ENCODE measurements at places on chromosomes 2 and 18. TPM values are rescaled to one million over a fixed set of nuclear protein-coding genes. Genes with fewer than 3 reads are reported as not detected.

Gene WNT10A
- 14.9 TPM for total RNA-seq

Gene MC2R
- total RNA-seq = not detected

Gene NEURL3
- total RNA-seq = 3.8 TPM

Gene ARMC9
- 26.2 TPM for total RNA-seq

Gene TUBB8B
- not detected for total RNA-seq

DNA sequence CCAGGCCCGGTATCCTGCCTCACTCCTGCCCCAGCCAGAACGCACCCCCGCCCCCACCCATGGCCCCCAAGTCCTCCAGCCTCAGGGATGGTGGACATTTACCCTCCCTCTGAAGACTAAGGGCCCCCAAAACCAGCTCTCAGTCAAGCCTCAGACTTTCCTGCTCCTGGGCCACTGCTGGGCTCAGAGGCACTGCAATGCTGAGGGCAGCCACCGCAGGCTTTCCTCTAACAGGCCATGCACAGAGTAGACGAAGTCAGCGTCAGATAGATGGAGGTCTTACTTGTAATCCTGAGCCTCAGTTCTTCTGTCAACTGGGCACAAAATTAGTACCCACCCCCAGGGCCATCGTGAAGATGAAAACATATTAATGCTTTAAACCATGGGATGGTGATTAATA, 92.6 kb downstream of the TTC32 start:
- DNase-seq = no peak

DNA sequence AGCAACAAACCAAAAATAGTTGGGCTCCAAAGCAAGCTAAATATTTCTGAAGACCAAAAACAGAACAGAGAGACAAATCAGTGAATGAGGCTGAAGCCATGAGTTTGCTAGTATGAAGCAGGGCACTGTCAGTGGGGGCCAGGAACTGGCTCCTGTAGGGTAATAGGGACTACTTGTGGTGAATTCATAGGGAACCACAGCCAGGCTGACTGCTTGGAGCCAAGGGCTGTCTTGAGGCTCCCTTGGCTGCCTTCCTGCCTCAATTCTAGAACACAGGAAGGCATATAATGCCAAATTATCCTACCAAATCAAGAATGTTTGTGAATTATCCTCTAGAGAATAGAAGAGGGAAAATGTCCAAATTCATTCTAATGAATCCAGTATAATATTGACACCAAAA, 406.0 kb downstream of the CCDC85A start:
- DNase-seq = no peak

GRCh38 chr2:207561386-207562080, 31.8 kb downstream of the CREB1 start:
- no peak for DNase-seq

DNA sequence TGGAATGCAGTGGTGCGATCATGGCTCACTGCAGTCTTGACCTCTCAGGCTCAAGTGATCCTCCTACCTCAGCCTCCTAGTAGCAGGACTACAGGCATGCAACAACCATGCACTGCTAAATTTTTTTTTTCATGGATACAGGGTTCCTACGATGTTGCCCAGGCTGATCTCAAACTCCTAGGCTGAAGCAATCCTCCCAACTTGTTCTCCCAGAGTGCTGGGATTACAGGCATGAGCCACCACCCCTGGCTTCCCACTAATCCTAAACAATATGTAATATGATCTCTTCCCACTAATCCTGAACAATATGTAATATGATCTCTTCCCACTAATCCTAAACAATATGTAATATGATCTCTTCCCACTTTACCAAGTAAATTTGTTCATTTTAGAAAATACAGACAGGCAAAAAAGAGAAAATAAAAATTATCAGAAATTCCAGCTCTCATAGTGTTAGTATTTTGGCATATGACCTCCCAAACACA, 33.7 kb upstream of the C18orf32 start:
- no peak for DNase-seq

GRCh38 chr2:45256173-45256866, 247.1 kb upstream of the SIX2 start:
- DNase-seq = no peak

DNA sequence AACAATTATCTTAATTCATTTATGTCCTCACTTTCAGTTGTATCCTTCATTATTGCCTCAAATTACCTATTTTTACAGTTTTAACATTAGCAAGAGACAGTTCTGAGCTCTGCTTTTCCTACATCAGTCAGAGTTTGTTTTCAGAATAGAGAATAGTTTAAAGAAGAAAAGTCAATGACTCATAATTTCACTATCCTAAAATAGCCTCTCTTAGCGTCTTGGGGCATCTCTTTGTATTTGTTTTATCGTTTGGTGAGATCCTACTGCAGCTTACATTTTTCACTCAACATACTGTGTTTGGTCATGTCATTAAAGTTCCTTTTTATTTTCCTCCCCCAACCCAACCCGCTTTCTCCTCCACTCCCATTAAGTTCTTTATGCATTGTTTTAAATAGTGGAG, 3.8 kb downstream of the SEC11C start:
- no peak for DNase-seq

DNA sequence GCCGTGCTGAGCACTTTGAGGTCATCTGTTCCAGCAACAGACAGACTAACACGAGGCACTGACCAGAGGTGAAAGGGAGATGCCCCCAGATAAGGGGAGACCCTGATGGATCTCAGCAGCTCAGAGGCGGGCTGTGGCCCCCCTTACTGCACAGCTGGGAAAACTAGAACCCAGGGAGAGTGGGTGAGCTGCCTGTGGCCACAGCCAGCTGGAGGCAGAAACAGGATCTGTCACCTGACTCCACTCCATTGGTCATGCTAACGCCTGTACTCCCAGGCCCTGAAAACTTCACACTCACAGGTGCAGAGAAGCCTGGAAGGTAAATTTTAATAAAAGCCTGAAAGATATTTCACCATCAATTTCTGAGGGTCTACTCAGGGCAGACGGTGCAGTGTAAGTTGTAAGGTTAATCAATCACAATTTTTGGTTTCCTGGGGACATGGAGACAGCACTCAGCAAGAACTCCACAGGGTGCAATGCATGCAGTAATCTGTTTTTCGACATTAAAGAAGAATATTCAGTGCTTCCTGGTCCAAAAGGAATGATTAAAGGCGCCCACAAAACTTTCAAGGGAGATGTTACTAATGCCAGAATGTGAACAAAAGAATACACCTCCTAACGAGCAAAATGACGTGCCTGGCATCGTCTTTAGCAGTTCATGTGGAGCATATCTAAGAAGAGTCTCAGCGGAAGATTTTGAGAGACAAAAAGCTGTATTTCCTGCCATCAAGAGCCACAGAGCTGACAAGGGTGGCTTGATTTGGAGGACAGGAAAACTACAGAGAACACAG, 173.4 kb downstream of the EIPR1 start:
- no peak for DNase-seq

- DNase-seq = no peak
Measured at GRCh38 chr2:172582656-172583055, 26.8 kb downstream of the PDK1 start.

Data from HT-29 (cell line).